ENCODE measurements at places on chromosomes 11 and 22.

- no peak for DNase-seq
Observed at GRCh38 chr22:46879083-46879482, 116.6 kb downstream of the TBC1D22A start.

DNA sequence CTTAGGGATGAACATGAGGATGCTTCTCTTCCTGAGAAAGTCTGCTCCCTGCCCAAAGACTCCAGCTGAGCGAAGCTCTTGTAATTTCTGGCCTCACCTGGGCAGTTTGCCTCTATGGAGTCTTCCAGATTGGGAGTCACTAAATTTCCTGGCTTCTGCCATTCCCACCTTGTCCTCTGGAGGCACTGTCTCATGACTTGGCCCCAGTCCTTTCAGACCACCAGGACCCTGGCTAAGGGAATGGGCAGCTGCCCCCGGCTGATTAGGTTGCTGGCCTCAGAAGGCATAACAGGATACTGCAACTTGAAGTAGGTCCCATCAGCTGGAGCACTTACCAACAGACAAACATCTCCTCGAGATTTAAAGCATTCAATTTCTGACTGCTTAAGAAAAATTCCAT is 128.1 kb upstream of the SPON1 start:
- no peak for DNase-seq

DNA sequence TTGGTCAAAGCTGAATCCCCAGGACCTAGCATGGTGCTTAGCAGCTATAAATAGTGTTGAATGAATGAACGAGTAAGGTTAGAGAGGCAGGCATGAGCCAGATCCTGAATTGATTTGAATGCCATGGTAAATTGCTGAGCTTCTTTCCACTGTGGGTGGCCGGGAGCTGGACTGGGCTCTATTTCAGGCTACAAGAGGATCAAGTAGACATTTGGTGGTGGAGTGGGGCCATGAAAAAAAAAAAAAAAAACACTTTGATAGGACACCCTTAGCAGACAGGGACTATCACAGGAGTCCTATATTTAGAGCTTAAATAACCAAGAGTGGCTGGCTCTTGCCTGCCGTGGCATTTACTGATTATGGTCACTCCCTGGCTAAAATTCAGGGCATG is 77.6 kb downstream of the MIAT start:
- no peak for DNase-seq

GRCh38 chr11:10407749-10408685 is 47.0 kb upstream of the AMPD3 start:
- DNase-seq = no peak

DNA sequence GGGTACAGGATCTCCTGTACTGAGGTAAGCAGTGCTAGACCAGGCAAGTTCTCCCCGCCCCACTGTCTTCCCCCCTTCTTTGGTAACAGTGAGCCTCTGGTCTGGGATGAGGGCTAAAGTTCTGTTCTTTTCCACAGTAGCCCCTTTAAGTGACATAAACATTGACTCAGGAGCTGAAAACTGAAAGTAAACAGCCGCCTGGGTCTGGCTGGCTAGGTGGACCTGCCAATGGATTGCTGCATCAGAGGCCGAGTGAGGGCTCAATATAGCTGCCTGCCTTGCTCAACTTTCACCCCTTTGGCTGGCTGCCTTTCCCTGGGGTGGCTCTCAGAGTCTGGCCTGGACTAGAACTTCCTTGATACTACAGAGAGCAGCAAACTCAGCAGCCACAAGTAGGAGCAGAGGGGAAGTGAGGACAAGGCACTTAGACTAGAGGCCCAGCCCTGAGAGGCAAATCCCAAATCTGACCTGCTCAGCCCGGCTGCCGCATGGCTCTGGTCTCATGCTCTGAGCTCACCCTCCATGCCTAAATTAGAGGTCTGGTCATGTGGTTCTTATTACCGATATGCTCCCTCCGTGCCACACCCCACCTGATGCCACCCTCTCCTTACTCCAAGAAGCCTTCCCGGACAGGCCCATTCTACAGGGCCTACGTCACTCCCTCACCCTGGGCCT is 9.6 kb upstream of the UCP3 start:
- no peak for DNase-seq

GRCh38 chr11:102761646-102762238 is 18.7 kb downstream of the MMP10 start:
- peak; percentile 86 for DNase-seq

GRCh38 chr11:68002938-68003845 is 705 bp downstream of the UNC93B1 start:
- DNase-seq = no peak

DNA sequence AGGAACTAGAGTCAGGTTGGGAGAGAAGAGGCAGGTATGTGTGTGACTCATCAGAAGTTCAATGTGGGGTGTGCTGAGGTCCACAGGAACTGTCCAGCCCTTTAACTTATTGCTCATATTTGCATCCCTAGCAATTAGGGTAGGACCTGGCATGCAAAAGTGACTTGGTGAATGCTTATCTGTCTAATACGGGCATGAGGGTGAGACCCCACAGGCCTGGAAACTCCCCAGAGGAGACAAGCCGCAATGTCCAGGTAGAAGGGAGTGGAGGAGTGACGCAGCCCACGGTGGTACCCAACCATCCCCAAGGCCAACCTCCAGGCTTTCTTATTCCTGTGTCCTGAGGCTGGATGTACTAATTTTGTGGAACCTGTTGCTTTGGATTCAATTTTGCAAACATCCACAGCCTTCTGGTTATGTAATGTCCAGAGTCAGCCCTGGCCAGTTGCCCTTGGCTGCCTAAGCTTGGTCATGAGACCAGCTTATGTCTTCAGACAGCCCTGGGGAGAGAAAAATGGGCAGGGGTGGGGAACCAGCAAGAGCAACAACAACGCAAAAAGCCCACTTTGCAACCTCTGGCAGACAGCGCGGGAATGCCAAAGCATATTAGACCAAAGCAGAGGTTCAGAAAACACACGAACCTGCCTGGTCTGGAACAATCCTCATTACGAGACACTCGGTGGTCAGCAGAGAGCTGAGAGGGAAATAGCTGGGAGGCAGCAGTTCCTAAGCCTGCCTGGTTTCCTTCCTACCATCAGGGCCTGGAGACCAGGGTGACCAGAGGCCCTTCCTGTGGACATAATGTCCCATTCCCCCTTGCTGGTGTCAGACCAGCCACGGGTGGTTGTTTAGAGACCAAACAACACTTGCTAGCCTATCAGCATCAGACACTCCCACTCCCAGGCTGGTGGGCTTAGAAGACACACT is 49.3 kb downstream of the TIMP3 start:
- DNase-seq = no peak

DNA sequence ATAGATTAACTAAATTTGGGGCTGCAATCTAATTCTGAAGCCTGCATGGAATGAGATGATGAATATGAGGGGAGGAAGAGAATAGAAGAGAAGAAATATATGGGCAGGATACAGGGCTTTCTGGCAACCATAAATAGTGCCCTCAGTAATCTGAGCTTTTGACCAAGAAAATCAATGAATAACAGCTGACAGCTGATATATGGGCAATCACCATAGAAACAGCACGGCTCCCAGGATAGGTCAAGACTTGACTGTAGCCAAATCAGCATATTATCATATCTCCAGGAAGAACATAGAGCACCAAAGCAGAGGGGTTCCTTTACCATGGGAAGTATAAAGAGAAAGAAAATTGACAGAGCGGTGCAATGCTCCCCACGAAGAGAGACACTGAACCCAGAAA is 643.8 kb upstream of the TENM4 start:
- DNase-seq = no peak

GRCh38 chr11:15920856-15921629 is 435.3 kb downstream of the SOX6 start:
- DNase-seq = no peak

GRCh38 chr11:118488480-118489109 is 38.7 kb upstream of the TTC36 start:
- peak; percentile 79 for DNase-seq

DNA sequence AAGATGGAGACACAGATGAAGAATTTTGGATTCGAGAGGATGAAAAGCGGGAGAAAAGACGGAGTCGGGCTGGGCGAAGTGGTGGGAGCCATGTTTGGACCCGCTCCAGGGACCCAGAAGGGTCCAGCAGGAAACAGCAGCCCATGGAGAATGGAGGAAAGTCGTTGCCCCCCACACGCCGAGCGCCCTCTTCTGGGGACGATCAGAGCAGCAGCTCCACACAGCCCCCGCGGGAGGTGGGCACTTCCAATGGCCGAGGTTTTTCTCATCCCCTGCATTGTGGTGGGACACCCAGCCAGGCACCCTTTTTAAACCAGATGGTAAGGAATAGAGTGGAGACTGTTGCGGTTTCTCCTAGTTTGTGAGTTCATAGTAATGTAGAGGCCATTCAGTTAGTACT is 22.8 kb upstream of the SLC25A18 start:
- DNase-seq = no peak

- no peak for DNase-seq
Observed at GRCh38 chr11:126739499-126740145, 260.9 kb downstream of the KIRREL3 start.

DNA sequence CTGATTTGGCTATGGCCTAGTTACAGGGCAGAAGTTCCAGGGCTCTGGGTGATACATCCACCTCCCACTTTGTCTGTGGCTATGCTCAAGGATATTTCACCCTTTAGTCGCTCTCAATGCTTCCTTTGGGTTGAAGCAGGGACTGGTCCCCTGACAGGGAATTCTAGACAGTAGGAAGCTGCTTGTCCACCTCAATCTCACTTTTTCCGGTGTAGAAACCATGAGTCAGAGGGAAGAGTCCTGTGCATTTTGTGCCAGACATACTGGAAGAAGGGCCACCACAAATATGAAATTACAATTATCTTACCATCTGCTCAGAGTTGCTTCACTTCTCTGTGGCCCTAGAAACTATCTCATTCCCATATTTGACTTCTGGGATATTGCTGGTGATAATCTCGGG is 413.7 kb upstream of the FAT3 start:
- DNase-seq = no peak

GRCh38 chr11:1868636-1869291 is 15.9 kb downstream of the LSP1 start:
- no peak for DNase-seq

- DNase-seq = no peak
Observed at GRCh38 chr11:62921201-62921572, at the start of gene CHRM1. TSS of gene CHRM1 (minus strand) at chr11:62921363. CDS start at chr11:62911100, 10,263 bp downstream.

DNA sequence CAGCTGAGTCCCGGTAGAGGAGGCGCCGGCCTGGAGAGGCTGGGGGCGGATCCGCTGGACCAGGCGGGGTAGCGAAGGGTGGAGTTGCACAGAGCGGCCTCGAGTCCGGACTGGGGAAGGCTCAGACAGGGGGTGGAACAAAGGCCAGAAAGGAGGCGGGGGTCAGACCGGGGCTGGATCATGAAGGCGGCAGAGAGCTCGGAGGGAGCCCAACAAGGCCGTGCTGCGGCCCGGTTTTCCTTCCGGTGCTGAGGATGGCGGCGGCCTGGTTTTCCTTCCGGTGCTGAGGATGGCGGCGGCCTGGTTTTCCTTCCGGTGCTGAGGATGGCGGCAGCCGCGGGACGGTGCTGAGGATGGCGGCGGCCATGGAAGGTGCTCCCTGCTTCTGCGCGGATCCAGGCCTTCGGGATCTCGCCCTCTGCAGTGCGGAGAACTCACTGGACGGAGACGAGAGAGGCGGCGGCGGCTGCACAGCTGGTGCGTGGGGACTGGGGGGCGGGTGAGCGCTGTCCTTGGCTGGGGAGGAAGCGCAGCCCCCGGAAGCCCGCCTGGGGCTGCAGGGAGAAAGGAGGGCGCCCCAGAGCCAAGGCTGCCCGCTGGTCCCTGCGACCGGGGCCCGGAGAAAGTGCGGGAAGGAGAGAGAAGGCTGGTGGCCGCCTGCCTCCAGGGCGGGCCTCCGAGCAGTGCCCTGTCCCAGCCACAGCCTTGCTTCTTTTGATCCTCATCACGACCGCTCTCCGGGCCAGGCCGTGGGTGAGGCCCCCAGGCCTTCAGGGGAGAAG is 350.4 kb upstream of the B3GAT1 start:
- DNase-seq = no peak

- no peak for DNase-seq
Observed at GRCh38 chr11:118168751-118169150, 7.7 kb downstream of the SCN2B start.

- no peak for DNase-seq
Observed at GRCh38 chr11:22433094-22433455, 94.9 kb downstream of the SLC17A6 start.

- no peak for DNase-seq
Observed at GRCh38 chr22:46070803-46071450, 79.4 kb upstream of the PPARA start.

GRCh38 chr11:9028581-9028980 is 24.8 kb upstream of the NRIP3 start:
- DNase-seq = no peak

DNA sequence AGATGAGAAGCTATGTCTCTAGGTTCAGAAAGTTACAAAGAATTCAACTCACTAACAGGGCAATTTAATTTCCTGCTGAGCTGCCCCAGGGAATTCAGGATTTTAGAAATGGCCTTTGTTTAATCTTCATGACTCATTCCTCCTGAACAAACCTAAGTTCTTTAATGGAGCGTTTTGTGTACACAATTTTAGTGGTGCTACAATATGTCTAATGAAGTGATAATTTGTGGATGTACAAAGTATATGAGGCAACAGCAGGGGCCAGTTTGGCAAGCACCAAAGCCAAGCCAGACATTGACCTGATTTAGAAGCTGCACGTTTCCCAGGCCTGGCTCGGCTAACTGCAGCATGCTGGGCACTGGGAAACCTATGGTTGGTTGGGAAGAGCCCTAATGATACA is 34.4 kb upstream of the HEPHL1 start:
- no peak for DNase-seq

GRCh38 chr11:19756675-19757475 is 44.2 kb downstream of the NAV2 start:
- DNase-seq = no peak

GRCh38 chr11:32852207-32852606 is 22.5 kb downstream of the PRRG4 start:
- no peak for DNase-seq

DNA sequence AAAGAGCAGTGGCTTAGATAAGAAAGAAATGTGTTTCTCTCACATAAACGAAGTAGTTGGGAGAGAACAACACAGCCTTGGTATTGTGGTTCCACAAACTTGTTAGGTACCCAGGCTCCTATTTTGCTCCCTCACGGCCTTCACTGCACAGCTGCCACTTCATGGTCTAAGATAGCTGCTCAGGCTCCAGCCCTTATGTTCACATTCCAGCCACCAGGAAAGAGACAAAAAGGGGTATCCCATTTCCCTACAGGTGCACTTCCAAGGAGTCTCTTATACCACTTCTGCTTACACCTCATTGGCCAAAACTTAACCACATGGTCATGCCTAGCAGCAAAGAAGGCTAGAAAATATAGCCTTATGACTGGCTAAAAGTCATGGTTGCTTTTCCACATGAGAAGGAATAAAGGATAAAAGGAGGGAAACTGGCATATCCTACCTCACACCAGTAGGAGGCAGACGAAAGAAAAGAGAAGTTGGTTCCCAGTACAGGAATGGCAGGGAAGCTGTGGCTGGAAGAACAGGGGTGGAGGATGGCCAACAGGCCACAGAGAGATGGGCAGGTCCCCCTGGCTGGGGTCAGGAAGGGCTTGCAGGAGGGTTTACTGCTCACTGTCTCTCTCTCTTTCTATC is 5.4 kb upstream of the HDHD5 start:
- no peak for DNase-seq

GRCh38 chr22:46079861-46080821 is 70.2 kb upstream of the PPARA start:
- peak; percentile 66 for DNase-seq
